Pancreas (tissue), 10 donors: ENCODE measurements at places on chromosomes 12 and 14. TPM values are rescaled to one million over a fixed set of nuclear protein-coding genes. Genes with fewer than 3 reads are reported as not detected.

DNA sequence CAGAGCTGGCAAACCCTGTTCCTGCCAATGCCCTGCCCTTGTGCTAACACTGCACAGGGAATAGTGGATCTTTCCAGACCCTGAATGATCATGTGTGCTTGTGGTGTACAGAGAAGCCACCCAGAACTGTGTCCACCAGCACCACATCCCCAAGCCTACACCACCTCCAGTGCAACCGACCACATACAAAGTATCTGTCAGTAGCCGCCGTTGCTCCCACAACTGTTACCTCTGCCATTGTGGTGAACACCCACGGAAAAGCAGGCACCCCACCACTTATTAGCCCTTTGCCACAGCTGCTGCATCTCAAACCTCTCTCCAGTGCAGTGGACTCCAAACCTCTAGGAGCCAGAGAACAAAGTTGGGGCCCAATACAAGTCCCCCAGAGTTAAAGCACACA lies 1049.6 kb downstream of the TRHDE start:
- no peaks in the 10 kb centered on the region for H3K36me3 ChIP-seq
- no peak overlapping the region for H3K27ac ChIP-seq
- no peak overlapping the region for H3K4me3 ChIP-seq
- peak; percentile 21 for DNase-seq

- no peaks in the 10 kb centered on the region for H3K36me3 ChIP-seq
- H3K4me1 ChIP-seq: no peaks in the 10 kb centered on the region
- H3K27me3 ChIP-seq: no peaks in the 10 kb centered on the region
- no peak for DNase-seq
- no peak overlapping the region for H3K27ac ChIP-seq
- H3K4me3 ChIP-seq: no peak overlapping the region
Measured at GRCh38 chr12:24770334-24770733, 178.6 kb downstream of the BCAT1 start.

- no peaks in the 10 kb centered on the region for H3K27me3 ChIP-seq
- no peak for DNase-seq
- H3K4me3 ChIP-seq: no peak overlapping the region
- H3K27ac ChIP-seq: no peak overlapping the region
Measured at GRCh38 chr14:42944284-42944683, 1337.6 kb downstream of the LRFN5 start.

DNA sequence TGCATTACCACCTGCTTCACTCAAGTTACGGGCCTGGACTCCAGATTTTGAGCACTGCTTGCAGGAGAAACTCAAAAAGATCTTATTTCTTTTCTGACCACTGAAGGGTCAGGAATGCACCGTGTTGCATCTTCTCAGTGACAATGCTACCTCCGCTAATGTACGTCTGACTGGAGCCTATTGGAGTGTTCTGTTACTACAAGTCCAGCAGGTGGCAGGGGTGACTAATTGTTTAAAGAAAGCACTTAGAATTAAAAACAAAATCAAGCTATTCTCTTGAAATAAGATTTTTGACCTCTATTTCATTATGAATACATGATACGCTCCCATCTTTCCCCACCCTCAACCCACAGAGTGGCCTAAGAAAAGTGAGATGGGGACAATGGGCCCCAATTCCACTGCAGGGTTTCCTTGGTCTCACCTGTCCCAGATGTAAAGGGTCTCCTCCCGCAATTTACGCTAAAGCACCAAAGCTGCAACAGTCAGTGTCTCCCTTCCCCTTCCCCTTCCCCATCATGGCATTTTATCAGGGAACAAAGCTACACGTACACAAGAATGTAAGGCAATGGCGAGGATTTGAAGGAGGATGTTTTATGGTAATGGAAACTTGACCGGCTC lies 2.2 kb downstream of the TBPL2 start:
- no peak overlapping the region for H3K27ac ChIP-seq
- no peaks in the 10 kb centered on the region for H3K4me1 ChIP-seq
- H3K4me3 ChIP-seq: no peak overlapping the region
- DNase-seq: no peak
- H3K36me3 ChIP-seq: no peaks in the 10 kb centered on the region

GRIP1 gene
- 0.89 TPM for polyA plus RNA-seq

GRCh38 chr14:94125659-94126418 lies 3.6 kb downstream of the IFI27L2 start:
- H3K4me3 ChIP-seq: no peak overlapping the region
- no peaks in the 10 kb centered on the region for H3K27me3 ChIP-seq

- no peak overlapping the region for H3K4me3 ChIP-seq
- no peaks in the 10 kb centered on the region for H3K36me3 ChIP-seq
- H3K4me1 ChIP-seq: no peaks in the 10 kb centered on the region
Measured at GRCh38 chr14:28323366-28323765, 443.2 kb upstream of the FOXG1 start.

GRCh38 chr12:84421103-84421502 lies 491.5 kb downstream of the SLC6A15 start:
- no peaks in the 10 kb centered on the region for H3K4me1 ChIP-seq
- no peak overlapping the region for H3K4me3 ChIP-seq
- no peaks in the 10 kb centered on the region for H3K27me3 ChIP-seq
- no peaks in the 10 kb centered on the region for H3K36me3 ChIP-seq

MYBPC1 gene
- 0.08 TPM for polyA plus RNA-seq

- H3K27me3 ChIP-seq: no peaks in the 10 kb centered on the region
- no peaks in the 10 kb centered on the region for H3K4me1 ChIP-seq
- H3K36me3 ChIP-seq: no peaks in the 10 kb centered on the region
- no peak overlapping the region for H3K4me3 ChIP-seq
- DNase-seq: no peak
Measured at GRCh38 chr12:15829255-15829654, 40.1 kb upstream of the EPS8 start.

DNA sequence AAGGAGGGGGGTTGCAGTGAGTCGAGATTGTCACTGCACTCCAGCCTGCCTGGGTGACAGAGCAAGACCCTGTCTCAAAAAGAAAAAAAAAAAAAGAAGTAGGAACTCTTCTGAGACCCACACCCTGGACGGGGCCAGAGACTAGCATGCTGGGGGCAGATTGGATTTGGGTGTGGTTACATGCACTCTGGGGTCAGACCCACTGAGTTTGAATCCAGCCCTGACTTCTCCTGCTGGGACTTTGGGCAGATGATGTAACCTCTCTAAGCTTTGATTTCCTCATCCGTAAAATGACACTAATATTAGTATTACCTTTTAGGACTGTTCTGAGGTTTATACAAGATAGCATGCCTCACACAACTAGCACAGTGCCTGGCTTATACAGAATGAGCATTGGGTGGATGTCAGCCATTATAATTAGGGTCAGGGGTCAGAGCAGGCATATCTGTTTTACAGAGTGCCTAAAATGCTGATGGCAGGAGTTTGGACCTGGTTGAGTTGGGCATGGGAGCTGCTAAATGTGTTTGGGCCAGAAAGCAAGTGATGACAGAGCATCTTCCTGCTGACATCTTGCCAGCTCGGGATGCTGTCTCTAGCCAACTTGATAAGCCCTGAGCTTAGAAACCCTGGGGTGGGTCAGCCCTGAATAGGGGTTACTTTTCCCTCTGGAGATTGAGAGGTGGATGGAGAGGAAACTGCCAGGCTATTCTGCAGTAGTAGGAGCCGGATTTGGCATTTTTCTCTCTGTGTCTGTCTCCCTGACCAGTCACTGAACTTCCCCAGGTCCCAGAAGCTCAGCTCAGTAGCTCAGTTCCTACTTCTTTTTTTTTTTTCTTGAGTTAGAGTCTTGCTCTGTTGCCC lies 15.5 kb downstream of the TPCN1 start:
- H3K4me3 ChIP-seq: no peak overlapping the region
- H3K4me1 ChIP-seq: peaks cover 29% of the 10 kb centered on the region
- DNase-seq: no peak
- H3K36me3 ChIP-seq: no peaks in the 10 kb centered on the region

DNA sequence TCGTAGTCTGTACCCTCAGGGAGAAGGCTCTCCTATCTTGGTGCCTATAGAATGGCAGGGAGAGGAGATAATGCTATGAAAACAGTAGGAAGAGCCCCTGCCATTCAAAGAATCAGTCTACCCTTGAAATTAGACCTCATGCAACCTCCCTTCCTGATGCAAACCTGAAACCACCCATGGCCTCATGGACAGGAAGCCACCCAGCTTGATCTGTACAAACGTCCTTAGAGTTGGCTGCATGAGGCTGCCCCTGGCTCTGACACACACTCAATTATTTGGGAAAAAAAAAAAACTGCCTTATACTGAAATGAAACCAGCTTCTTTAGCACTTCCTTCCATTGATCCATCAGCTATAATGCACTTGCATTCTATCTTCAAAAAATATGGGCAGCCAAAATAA lies 116.6 kb upstream of the BCL2L14 start:
- H3K27me3 ChIP-seq: no peaks in the 10 kb centered on the region
- no peak overlapping the region for H3K27ac ChIP-seq
- no peaks in the 10 kb centered on the region for H3K36me3 ChIP-seq
- no peak overlapping the region for H3K4me3 ChIP-seq
- no peaks in the 10 kb centered on the region for H3K4me1 ChIP-seq

DNA sequence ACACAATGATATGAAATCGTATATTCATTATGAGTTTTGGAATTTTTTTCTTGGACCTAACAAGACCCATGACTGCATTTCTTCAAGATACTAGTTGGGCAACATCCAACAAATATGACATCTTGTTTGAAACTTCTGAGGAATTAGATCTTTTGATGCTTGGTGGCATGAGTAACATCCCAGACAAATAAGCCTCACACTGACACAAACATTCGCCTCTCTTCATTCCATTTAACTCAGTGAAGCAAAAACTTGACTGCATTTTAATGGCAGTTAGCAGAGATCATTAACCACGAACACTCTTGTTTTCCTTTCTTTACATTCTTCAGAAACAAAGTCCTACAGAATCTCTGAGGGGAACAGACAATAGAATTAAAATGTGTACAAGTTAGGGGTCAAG lies 758.3 kb downstream of the C12orf50 start:
- no peaks in the 10 kb centered on the region for H3K36me3 ChIP-seq
- no peak overlapping the region for H3K27ac ChIP-seq
- DNase-seq: no peak
- H3K4me3 ChIP-seq: no peak overlapping the region
- H3K4me1 ChIP-seq: no peaks in the 10 kb centered on the region
- H3K27me3 ChIP-seq: no peaks in the 10 kb centered on the region

- H3K36me3 ChIP-seq: no peaks in the 10 kb centered on the region
- no peaks in the 10 kb centered on the region for H3K4me1 ChIP-seq
- no peak overlapping the region for H3K27ac ChIP-seq
- no peak overlapping the region for H3K4me3 ChIP-seq
- H3K27me3 ChIP-seq: no peaks in the 10 kb centered on the region
Measured at GRCh38 chr12:82415402-82415801, 57.1 kb downstream of the METTL25 start.

GRCh38 chr14:101588286-101588975 lies 27.1 kb downstream of the DIO3 start:
- no peaks in the 10 kb centered on the region for H3K27me3 ChIP-seq
- no peak overlapping the region for H3K4me3 ChIP-seq
- no peak for DNase-seq
- H3K27ac ChIP-seq: no peak overlapping the region

GRCh38 chr12:67056329-67056728 lies 212.8 kb upstream of the CAND1 start:
- no peaks in the 10 kb centered on the region for H3K27me3 ChIP-seq
- H3K27ac ChIP-seq: no peak overlapping the region

GRCh38 chr14:65167072-65167645 lies 64.8 kb upstream of the MAX start:
- peaks cover 3% of the 10 kb centered on the region for H3K27me3 ChIP-seq
- H3K27ac ChIP-seq: no peak overlapping the region
- no peak for DNase-seq
- H3K4me3 ChIP-seq: no peak overlapping the region
- no peaks in the 10 kb centered on the region for H3K4me1 ChIP-seq

GRCh38 chr12:3593906-3594483 lies 103.0 kb downstream of the PRMT8 start:
- no peak overlapping the region for H3K27ac ChIP-seq
- H3K27me3 ChIP-seq: no peaks in the 10 kb centered on the region
- no peak overlapping the region for H3K4me3 ChIP-seq
- no peak for DNase-seq
